ENCODE measurements at places on chromosomes 4 and X. TPM values are rescaled to one million over a fixed set of nuclear protein-coding genes. Genes with fewer than 3 reads are reported as not detected.

GRCh38 chrX:63889001-63889400, 104.0 kb upstream of the ARHGEF9 start:
- no peak for DNase-seq

OPRPN gene
- not detected for total RNA-seq

ODAPH gene
- total RNA-seq, result not detected

GRCh38 chr4:76208005-76208765, 5.4 kb downstream of the SCARB2 start:
- peak; percentile 70 for DNase-seq

SULT1B1 gene
- total RNA-seq, result not detected

IL1RAPL1 gene
- total RNA-seq, result 0.03 TPM

GRCh38 chr4:2406406-2406805, 12.0 kb downstream of the ZFYVE28 start:
- DNase-seq, result no peak

GRCh38 chrX:9465380-9466123, 694 bp downstream of the TBL1X start:
- DNase-seq, result no peak

- no peak for DNase-seq
Measured at GRCh38 chr4:14862891-14863290, 139.4 kb upstream of the CPEB2 start.

GRCh38 chr4:90237751-90238530, 110.7 kb downstream of the CCSER1 start:
- DNase-seq, result no peak

ERAS gene
- total RNA-seq, result not detected

GRCh38 chrX:27276751-27277150, 186.4 kb downstream of the PPP4R3C start:
- no peak for DNase-seq

GRCh38 chr4:42789041-42789567, 103.4 kb upstream of the GRXCR1 start:
- DNase-seq, result no peak

GRCh38 chr4:155881555-155881954, 15.5 kb upstream of the ASIC5 start:
- no peak for DNase-seq

- no peak for DNase-seq
Measured at GRCh38 chrX:24020306-24020876, 6.6 kb downstream of the KLHL15 start.

GRCh38 chr4:44916411-44916810, 190.1 kb upstream of the GNPDA2 start:
- DNase-seq, result no peak

Measured in HT-29 (cell line).